AG09309 (cell line): ENCODE measurements at places on chromosomes 4 and X.

GRCh38 chr4:144701683-144702233 lies 55.8 kb downstream of the HHIP start:
- DNase-seq: no peak

- DNase-seq: no peak
Observed at GRCh38 chr4:93396272-93396671, 432.3 kb upstream of the ATOH1 start.

- DNase-seq: no peak
Observed at GRCh38 chr4:114558446-114559020, 40.1 kb upstream of the UGT8 start.

DNA sequence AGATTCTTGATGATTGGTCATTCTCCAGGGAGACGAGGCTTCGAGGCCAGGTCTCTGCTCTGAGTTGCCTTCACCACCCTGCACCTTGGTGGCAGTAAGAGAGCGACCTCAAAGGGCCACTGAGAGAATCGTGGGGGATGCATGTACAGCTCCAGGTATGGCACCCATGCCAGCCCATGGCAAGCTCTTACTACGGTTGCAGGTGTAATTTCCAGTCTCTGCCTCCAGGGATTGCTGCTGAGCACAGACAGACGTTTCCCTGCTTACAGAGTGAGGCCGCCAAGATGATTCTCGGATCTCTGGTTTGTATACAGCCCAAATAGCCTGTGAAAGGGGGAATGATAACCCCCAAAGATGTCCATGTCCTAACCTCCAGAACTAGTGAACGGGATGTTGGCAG lies 16.3 kb upstream of the DRD5 start:
- DNase-seq: no peak

GRCh38 chr4:28724239-28724638 lies 1863.6 kb downstream of the STIM2 start:
- DNase-seq: no peak
